Suppressor macrophage treated with lipopolysaccharide for 1 hour (primary cell): ENCODE measurements at places on chromosomes 12 and 14.

DNA sequence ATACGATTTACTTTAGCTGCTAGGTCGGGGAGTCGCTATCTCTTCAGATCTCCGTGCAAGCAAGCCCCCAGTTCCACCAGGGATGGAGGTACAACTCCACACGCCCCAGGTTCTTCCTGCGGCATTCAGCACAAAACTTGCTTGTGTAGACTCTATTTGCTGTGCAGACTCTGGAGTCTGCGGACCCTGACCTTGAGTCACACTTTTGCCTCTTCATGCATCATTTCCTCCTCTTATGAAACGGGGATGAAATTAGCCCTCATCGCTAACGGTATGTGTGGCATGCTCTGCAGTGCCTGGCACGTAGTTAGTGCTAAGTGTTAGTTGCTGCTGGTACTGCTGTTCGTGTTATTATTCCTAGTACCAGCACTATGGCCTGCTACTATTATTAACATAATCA lies 84.4 kb downstream of the TMEM132D start:
- no peak for DNase-seq

DNA sequence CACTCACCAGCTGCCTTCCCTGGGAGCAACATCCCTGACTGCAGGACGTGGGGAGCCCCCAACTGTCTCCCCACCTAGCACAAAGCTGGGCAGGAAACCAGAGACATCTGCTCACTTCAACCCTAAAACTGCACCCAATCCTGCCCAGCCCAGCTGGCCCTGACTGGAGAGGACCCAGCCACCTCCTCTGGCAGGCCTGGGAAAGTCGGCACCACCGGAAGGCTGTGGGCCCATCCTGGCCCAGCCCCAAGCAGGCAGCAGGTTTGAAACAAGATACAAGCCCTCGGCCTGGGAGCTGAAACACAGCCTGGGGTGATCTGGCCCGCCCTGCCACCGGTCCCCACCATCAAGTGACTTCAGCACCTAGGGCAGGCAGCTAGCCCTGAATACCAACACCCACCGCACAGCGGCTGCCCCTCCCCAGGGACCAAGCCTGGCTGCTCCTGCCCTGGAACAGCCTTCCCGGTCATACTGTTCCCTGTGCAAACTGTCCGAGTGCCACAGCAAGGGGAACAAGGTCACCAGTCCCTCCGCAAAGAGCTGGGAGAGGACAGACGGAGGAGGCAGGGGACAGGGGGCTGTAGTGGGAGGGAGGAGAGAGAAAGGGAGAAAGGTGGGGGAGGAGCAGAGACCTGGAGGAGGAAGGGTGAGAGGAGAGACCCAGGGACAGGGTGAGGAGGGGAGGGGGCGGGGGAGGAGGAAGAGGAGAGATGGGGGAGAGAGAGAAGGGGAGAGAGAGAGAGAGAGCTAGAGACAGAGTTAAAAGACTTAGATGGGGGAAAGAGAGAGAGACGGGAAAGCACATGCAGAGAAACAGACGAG lies 115.7 kb downstream of the RFLNA start:
- no peak for DNase-seq

GRCh38 chr12:71295953-71296352 lies 138.2 kb upstream of the TSPAN8 start:
- no peak for DNase-seq

- DNase-seq, result no peak
These were observed 2.0 kb upstream of the ARHGAP9 start for GRCh38 chr12:57481671-57482070.

GRCh38 chr14:103552011-103552845 lies 10.2 kb downstream of the BAG5 start:
- no peak for DNase-seq

DNA sequence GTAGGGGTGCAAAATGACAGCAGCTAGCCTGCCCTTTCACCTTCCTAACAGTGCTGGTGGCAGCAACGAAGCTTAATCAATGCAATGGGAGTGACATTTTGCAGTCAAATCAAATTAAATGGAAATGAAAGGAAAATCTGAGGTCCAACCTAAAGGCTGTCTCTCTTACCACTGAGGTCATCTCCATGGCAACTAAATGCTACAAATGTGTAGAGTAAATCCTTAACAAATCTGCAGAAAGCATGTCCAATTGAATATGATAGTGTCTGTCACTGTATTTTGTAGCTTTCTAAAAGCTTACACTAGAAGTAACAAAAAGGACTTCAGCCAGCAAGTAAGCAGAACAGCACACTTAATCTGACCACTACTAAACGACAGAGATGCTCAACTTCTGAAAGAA lies 488.8 kb downstream of the BCAT1 start:
- DNase-seq, result no peak
